ENCODE measurements at places on chromosomes 5 and 9.

- no peaks in the 10 kb centered on the region for H3K27me3 ChIP-seq
- H3K4me3 ChIP-seq: no peak overlapping the region
- H3K27ac ChIP-seq: no peak overlapping the region
- H3K4me1 ChIP-seq: no peaks in the 10 kb centered on the region
- no peaks in the 10 kb centered on the region for H3K36me3 ChIP-seq
- no peak for DNase-seq
Measured at GRCh38 chr5:153372425-153373129, 117.9 kb upstream of the GRIA1 start.

DNA sequence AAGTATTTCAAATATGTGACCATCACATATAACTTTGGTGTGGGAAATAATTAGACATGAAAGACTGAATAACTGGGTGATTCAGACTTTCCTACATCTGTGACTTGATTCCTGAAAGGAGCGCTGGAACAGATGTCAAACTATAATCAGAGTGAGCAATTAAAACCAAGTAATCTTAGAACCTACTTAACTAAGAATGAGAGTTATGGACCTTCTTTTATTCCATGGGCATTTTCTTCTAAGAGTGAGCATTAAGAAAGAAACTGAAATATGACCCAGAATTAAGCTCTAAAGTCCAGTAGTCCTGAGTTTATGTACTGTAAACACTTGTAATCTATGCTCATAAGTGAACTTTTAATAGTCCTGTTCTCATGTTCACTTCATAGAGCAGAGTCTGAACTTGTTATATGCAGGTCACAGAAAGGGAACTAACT, 68.4 kb downstream of the PAM start:
- H3K27ac ChIP-seq: no peak overlapping the region
- no peaks in the 10 kb centered on the region for H3K36me3 ChIP-seq

- no peak overlapping the region for H3K27ac ChIP-seq
- DNase-seq: no peak
- H3K4me1 ChIP-seq: peaks cover 5% of the 10 kb centered on the region
- H3K36me3 ChIP-seq: no peaks in the 10 kb centered on the region
- peaks cover 50% of the 10 kb centered on the region for H3K27me3 ChIP-seq
Measured at GRCh38 chr9:86943201-86944113, 3.8 kb downstream of the GAS1 start.

DNA sequence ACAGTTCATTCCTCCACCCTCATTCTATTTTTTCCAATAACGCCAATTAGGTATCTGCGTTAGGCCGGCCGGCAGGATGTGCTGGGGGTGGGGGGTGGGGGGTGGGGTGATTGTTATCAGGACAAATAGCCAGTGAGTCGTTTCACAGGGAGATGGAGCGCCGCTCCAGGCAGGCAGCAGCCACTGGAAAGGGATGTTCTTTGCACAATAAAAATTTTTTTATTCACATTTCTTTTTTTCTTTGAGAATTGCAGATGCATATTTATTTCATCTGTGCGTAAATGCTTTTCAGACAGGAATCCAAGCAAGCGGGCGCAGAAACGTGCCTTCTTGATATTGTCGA, 4.1 kb downstream of the LMX1B start:
- no peaks in the 10 kb centered on the region for H3K36me3 ChIP-seq
- peaks cover 4% of the 10 kb centered on the region for H3K4me1 ChIP-seq
- no peak for DNase-seq
- no peak overlapping the region for H3K4me3 ChIP-seq
- H3K27me3 ChIP-seq: peaks cover 77% of the 10 kb centered on the region

DNA sequence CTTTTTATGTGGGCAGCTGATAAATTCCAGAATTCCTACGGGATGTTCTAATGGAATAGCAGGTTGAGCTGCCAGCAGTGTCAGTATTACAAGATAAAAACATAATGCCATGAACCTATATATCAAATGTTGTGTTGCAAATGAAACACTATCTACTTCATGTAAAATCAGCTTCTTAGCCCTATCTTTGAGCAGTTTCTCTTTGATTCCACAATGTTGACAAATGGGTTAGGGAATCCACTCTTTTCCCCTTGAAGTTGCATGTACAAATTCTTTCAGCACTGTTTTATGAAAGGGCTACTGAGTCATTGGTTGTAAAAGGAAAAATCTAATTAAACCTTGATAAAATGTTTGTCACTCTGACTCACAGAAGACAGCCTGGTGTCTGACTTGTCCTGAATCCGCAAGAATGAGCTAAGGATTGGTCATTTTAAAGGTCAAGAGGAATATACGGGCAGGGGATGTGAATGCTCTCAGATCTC, 950.6 kb upstream of the NUDT12 start:
- no peaks in the 10 kb centered on the region for H3K36me3 ChIP-seq
- DNase-seq: no peak
- H3K4me1 ChIP-seq: no peaks in the 10 kb centered on the region

DNA sequence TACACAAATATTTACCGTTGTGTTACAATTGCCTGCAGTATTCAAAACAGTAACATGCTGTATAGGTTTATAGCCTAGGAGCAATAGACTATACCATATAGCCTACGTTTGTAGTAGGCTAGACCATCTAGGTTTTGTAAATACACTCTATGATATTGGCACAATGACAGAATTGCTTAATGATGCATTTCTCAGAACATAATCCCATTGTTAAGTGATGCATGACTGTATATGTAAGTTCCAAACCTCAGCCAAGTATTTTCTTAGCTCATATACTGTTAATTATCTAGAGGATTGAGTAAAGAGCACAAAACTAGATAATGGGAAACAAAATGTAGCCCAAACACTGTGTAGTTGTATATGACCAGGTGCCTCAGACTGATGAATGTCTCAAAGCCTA, 220.1 kb downstream of the ANXA1 start:
- no peaks in the 10 kb centered on the region for H3K27me3 ChIP-seq
- no peaks in the 10 kb centered on the region for H3K36me3 ChIP-seq
- H3K4me1 ChIP-seq: no peaks in the 10 kb centered on the region
- H3K27ac ChIP-seq: no peak overlapping the region

- DNase-seq: no peak
- no peak overlapping the region for H3K27ac ChIP-seq
Measured at GRCh38 chr5:27048510-27048909, 10.1 kb upstream of the CDH9 start.

- H3K27ac ChIP-seq: no peak overlapping the region
- H3K4me3 ChIP-seq: no peak overlapping the region
- H3K4me1 ChIP-seq: no peaks in the 10 kb centered on the region
- no peak for DNase-seq
Measured at GRCh38 chr5:124103671-124104070, 591.7 kb downstream of the CSNK1G3 start.

DNA sequence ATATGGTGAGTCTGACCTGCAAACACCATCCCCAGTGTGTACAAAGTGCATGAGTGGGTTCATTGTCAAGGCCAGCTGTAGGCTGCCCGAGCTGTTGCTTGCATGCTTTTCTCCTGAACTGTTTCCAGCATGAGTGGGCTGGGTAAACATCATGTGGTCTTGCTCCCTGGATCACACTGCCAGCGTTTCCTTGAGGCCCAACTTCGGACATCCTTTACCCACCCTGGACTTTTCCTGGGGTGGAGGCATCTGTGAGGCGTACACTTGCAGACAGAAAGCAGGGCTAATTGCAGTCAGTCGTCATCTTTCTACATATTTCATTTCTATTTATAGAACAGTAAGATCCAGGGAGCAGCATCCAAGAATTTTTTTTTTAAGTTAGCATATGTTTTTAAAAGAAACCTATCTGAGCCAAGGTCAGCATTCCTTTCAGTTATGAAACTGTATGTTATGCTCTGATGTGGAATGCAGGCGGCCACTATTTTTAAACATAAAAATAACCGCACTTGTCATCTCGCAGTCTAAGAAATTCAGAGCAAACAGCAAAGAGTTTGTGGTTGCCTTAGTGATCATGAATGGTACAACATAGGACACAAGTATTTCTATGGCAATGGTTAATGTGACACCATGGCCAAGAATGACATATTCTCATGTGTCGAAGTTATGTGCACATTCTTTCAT, 106.5 kb upstream of the DMRT1 start:
- H3K27ac ChIP-seq: no peak overlapping the region
- H3K36me3 ChIP-seq: peaks cover 2% of the 10 kb centered on the region
- DNase-seq: no peak
- no peaks in the 10 kb centered on the region for H3K4me1 ChIP-seq
- H3K27me3 ChIP-seq: no peaks in the 10 kb centered on the region

- H3K27ac ChIP-seq: no peak overlapping the region
- H3K36me3 ChIP-seq: no peaks in the 10 kb centered on the region
- H3K4me1 ChIP-seq: peaks cover 15% of the 10 kb centered on the region
- H3K27me3 ChIP-seq: peaks cover 2% of the 10 kb centered on the region
Measured at GRCh38 chr9:107246259-107247254, 36.5 kb upstream of the RAD23B start.

- no peaks in the 10 kb centered on the region for H3K4me1 ChIP-seq
- no peak overlapping the region for H3K27ac ChIP-seq
- no peaks in the 10 kb centered on the region for H3K27me3 ChIP-seq
- DNase-seq: no peak
Measured at GRCh38 chr5:111478266-111478665, 34.1 kb downstream of the STARD4 start.

DNA sequence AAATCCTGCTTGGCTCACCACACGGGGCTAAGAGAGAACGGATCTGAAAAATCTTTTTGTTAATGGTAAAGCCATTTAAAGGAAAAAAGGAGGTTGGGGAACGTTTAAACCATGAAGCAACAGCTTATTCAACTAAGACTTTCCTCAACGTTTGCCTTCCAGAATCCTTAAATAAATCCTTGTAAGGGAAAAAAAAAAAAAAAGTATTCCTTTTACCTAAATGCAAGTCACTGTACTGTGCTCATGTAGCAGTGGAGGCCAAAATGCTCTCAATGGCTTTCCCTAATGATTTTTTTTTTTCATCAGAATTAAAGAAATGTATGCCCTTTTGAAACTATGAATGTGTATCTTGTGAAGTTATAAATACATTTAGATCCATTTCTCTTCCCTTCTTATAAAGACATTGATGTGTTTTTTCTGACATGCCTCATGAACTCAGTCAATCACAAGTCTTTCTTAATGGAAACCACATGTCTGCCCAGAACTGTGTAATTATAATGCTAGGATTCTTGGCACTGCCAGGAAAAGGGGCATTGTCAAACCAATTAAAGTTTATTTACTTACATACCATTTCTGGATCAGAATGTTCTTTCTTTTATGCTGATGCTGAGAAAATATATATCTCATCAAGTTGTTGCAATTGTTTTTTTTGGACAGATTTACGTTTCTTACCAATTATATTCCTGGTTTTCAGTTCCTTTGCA, 107.5 kb downstream of the EBF1 start:
- H3K4me3 ChIP-seq: no peak overlapping the region
- no peaks in the 10 kb centered on the region for H3K36me3 ChIP-seq
- peaks cover 8% of the 10 kb centered on the region for H3K27me3 ChIP-seq
- no peak for DNase-seq

DNA sequence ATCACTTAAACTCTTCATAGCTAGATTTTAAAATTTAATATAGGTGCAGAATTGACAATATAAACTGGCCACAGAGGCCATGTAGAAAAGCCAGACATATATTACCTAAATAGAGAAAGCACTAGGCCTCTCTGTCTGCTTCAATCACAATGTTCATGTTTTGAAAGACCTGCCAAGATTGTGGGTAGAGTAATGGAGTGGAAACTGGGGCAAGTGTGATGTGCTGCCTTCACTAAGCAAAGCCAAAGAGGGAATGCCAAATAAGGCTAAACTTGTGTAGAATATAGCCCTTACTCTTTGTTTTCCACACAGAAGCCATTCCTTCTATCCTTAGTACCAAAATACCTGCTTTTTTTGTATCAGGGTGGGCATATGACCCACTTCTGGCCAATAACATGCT, 15.1 kb upstream of the ISOC1 start:
- H3K36me3 ChIP-seq: no peaks in the 10 kb centered on the region
- H3K4me1 ChIP-seq: no peaks in the 10 kb centered on the region
- no peak overlapping the region for H3K4me3 ChIP-seq

DNA sequence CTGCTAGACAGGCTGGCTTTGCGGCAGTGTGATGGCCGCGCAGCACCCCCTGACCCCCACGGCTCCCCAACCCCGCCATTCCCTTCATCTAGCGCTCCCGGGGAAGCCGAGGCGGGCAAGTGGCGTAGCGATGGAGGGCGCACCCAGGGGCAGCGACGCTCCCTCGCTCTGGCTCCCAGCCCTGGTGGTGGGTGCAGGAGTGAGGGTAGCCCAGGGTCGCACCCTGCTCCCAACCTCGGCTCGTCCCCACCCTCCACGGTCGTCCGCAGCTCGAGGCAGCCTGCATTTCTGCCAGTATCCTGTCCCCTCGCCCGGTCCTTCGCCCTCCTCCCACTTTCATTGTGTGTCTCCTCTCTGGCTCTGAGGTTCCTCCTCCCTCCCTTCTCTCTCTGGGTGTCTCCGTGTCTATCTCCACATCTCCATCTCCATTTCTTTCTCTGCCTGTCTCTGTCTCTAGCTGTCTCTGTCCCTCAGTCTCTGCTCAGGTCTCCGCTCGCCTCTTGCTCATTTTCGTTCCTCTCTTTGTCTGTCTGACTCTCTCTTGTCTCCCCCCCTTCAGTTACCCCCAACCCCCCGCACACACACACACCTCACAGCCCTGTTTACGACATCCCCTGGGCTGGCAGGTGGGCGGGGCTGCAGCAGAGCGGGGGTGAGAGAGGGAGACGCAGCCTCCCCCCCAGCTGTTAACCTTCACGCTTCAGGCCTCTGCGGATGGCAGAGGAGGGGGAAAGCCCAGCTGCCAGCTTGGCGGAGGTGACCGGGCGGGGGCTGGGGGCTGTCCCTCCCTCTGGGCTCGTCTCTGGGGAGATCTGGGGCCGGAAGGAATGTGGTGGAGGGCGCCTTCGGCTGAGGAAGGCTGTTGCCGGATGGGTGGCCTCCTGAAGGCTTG, 48.7 kb upstream of the PSD2 start:
- peaks cover 50% of the 10 kb centered on the region for H3K27me3 ChIP-seq
- H3K27ac ChIP-seq: peak overlapping the region; percentile 80
- peaks cover 2% of the 10 kb centered on the region for H3K36me3 ChIP-seq
- peaks cover 29% of the 10 kb centered on the region for H3K4me1 ChIP-seq
- H3K4me3 ChIP-seq: peak overlapping the region; percentile 85

DNA sequence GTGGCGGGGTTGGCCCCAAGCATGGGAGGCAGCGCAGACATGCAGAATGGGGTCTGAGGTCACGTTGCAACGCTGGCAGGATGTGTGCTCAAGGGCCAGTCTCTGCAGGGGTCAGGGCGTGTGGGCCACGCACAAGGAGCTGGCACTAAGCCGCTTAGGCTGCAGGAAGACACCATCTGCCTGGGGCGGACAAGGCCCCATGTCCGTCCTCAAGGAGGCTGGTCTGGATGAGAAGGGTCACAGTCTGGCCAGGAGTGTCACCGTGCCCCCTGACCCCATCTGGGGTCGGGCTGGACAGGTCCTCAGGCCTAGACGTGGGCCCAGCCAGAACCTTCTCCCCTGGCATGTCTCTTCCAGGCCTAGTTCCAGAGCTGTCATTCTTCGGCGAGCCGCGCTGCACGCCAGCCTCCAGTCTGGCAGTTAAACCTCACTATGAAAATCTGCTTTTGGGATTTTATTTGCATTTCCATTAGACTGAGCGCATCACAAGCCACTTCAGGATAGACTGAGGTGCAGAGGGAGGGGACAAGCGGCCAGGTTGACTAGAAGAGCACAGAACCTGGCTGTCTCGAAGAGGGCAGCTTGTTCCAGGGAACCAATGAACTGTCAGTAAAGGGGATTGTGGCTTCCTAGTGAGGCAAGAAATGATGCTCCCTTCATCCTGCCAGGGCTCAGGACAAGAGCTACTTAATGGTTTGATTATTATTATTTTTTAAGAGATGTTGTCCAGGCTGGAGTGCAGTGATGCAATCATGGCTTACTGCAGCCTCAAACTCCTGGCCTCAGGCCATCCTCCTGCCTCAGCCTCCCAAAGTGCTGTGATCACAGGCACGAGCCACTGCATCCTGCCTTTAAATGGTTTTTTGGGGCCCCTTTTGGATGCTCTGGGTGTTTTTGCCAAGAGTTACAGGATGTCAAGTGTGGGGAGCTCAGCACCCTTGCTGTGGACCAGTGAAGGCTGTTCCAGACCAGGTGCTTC, 4.3 kb downstream of the BRD3OS start:
- H3K27me3 ChIP-seq: no peaks in the 10 kb centered on the region
- no peaks in the 10 kb centered on the region for H3K4me1 ChIP-seq
- DNase-seq: no peak

All from activated T-helper 1 cell treated with anti-CD3 and anti-CD28 coated beads, Interleukin-12 subunit alpha, Interleukin-12 subunit beta, Interleukin-2, Interleukin-4 antibody, amounts not matched to agents 30 ng/mL and 10 ng/mL and 1 ng/mL, durations not matched to agents 14 hours and 24 hours and 36 hours (primary cell).